ENCODE measurements at places on chromosomes 12 and 14. TPM values are rescaled to one million over a fixed set of nuclear protein-coding genes. Genes with fewer than 3 reads are reported as not detected.

The KCNJ8 gene
- total RNA-seq = 30.3 TPM

The SLC4A8 gene
- 2.9 TPM for total RNA-seq

The NOC4L gene
- total RNA-seq = 4.3 TPM

The SRRM4 gene
- 0.42 TPM for total RNA-seq

The SDS gene
- total RNA-seq = not detected

The KLRD1 gene
- total RNA-seq = 1.0 TPM
